T-helper 17 cell (primary cell): ENCODE measurements at places on chromosomes 7 and 10.

DNA sequence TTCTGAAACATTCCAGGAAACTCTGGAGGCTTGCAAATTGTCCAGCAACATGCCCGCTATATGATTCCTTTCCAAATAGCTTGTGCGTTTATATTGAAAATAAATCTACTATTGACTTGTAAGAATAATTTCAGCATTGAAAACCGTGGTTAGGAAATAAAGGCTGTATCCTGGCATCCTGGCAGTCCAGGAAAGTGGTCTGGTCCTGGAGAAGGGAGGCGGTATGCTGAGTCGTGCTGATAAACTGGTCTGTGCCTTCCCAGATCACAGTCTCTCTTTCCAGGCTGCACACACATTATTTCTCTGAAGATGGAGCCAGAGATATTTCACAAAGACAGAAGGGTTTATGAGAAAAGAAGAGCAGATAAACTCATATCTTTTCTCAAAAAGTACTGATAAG is 350.1 kb upstream of the COBL start:
- DNase-seq = no peak

GRCh38 chr7:151246102-151246850 is 2.2 kb downstream of the SMARCD3 start:
- DNase-seq = no peak

DNA sequence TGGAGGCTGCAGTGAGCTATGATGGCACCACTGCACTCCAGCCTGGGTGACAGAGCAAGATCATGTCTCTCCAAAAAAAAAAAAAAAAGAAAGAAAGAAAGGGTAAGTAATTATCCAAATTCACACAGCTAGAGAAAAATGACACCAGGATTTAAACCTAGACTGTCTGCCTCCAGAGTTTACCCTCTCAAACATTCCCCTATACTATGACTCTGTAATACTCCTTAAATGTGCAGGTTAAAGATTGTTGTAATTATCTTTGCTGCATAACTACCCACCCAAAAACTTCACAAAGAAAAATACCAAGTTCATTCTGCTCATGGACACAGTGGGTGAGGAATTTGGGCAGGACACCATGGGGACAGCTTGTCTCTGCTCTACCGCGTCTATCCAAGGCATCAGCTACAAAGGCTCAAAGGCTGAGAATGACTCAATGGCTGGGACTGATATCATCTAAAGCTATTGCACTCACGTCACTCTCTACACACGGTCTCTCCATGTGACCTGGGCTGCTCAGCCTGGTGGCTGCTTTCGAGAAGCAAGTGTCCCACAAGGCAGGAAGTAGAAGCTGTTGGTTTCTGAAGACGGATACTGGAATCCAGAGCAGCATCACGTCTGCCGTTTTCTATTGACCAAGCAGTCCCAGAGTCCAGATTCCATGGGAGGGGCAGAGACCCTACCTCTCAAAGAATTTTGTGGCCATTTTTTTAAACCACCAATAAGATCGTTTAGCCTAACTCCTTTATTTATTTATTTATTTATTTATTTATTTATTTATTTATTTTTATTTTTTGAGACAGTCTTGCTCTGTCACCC is 185.7 kb upstream of the AUTS2 start:
- DNase-seq = no peak

DNA sequence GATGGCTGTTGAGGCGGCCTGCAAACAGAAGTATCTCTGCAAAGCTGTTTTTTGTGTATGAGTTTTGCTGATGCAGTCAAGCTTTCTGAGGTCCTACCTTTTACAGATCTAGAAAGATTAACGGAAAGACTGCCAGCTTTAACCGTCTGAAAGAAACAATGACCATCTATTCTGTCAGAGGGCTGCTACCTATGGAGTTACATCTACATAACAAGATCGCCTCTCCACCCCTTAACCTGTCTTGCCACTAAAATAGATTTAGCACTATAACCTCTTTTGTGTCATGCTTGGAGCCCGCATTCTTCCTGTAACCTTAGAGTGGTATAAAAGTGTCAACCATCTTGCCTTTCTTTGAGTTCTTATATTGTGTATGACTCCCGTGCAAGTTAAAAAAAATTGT is 291.2 kb downstream of the POM121L12 start:
- no peak for DNase-seq

GRCh38 chr10:50851884-50852671 is 33.3 kb downstream of the A1CF start:
- DNase-seq = no peak

DNA sequence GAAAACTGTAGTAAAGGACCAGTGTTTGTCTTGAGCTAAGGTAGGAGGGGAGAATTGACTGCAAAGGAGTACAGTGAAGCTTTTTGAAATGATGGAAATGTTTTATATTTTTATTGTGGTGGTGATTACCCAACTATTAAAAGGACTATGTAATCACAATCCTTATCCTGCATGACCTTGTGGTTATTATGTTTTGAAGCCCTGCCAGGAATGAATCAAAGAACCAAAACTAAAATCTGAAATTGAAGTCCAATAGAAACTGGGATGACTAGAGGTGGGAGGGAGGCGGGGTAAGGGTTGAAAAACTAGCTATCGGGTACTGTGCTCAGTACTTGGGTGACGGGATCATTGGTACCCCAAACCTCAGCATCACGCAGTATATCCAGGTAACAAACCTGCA is 8.2 kb downstream of the CCDC7 start:
- no peak for DNase-seq

GRCh38 chr7:156956727-156957126 is 7.2 kb downstream of the NOM1 start:
- no peak for DNase-seq

GRCh38 chr10:98186681-98187080 is 52.2 kb downstream of the R3HCC1L start:
- no peak for DNase-seq

GRCh38 chr7:116953906-116954838 is 871 bp downstream of the ST7 start:
- no peak for DNase-seq

GRCh38 chr7:22635349-22635748 is 91.7 kb upstream of the IL6 start:
- no peak for DNase-seq

GRCh38 chr7:112149734-112150133 is 56.5 kb downstream of the DOCK4 start:
- DNase-seq = no peak

- DNase-seq = peak; percentile 11
Measured at GRCh38 chr7:87628780-87629569, 777 bp downstream of the RUNDC3B start.

DNA sequence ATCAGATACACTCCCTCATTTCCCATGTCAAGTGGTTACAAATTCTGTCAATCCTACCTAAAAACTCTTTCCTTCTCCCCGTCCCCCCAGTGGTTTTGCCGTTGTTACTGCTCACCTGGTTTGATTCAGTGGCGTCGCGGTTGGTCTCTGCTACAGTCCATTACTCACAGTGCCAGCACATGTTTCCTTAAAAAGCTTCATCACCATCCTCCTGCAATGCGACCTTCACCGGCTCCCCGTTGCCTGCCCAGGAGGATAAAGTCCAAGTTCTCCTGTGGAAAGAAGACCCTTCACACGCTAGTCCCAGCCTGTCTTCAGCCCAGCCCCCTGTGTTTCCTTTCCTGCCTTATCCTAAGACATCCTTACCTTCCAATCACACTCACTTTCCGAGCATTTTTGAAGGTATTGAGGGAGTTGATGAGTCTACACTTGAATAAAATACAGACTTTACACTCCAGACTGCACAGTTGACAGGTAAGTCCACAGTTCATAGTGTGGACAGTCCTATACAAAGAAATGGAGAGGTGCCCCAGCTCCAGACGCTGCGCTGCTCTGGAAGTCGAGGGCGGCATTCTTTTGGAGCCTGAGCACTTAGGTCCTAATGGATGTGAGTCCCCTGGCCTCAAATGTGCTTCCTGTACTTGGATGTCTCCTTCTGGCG is 3.4 kb upstream of the LARP4B start:
- no peak for DNase-seq

- no peak for DNase-seq
Measured at GRCh38 chr10:36452851-36453250, 672.5 kb upstream of the ANKRD30A start.

DNA sequence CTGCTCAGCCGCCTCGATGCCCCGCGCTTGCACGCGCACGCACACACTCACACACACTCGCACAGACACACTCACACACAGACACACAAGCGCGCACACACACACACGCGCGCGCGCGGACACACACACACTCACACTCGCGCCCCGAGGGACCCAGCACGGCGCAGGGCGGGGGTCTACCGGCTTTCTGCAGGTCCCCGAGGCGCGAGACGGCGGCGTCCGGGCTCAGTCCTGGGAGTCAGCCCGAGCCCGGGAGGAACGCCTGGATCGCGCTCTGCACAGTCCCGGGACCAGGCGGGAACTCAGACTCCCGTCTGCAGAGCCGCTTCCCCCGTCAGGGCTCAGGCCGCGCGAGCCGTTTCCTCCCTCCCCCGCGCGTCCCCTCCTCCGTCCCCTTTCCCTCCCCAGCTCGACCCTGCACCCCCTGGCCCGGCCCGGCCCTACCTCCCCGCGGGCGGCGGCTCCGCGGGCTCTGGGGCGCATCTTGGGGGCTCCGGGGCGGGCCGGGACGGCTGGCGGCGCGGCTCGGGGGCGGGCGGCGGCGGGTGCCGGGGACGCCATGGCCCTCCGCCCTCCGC is 464 bp downstream of the DENND2A start:
- DNase-seq = no peak
